NCI-H460 (cell line): ENCODE measurements at places on chromosomes 16 and 17.

DNA sequence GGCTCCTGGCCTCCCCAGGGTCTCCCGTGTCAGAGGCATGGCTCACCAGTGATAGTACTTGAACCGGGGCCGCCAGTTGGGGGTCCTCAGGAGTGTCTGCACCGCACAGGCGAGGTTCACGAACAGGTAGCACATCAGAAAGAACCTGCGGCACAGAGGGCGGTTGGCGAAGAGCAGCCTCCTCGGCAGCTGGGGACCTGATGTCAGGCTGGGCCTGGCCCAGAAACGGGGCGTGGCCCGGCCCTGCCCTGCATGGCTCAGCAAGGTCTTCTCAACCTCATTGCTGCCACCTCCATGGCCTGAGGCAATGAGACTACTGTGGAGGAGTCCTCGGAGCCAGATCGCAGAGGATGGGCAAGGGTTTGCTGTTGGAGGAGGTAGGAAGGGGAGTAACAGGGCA, 4.1 kb upstream of the LCAT start:
- no peak for DNase-seq

- DNase-seq = no peak
Observed at GRCh38 chr16:4096509-4096908, 19.7 kb downstream of the ADCY9 start.

- DNase-seq = no peak
Observed at GRCh38 chr17:79820959-79821330, 18.3 kb downstream of the CBX4 start.

DNA sequence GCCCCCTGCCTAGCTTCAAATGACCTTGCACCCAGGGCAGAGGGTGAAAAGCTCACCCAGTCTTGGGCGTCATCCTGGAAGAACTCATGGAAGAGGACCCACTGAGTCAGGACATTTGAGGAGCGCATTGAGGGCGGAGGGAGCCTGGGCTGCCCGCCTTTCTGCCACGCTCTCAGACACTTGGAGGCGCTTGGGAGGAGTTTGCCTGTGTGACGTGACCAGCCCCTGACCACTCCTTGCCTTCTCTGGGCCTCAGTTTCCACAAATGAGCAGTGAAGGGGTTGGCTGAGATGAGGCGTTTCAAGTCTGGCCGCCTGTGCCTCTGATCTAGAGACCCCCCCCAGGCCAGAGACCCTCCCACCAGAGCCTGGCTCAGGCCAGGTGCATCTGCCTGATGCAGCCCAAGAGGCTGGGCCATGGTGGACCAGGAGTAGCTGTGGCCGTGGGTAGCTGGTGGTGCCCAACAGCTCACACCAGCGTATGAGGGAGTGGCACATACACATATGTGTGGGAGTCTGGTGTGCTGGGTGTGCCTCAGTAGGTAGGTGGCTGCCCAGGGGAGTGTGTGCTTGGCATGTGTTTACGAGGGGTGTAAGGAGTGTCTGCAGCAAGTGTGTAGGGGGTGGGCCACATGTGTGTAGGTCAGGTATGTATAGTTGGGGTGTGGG, 80.2 kb upstream of the TOB1 start:
- no peak for DNase-seq

DNA sequence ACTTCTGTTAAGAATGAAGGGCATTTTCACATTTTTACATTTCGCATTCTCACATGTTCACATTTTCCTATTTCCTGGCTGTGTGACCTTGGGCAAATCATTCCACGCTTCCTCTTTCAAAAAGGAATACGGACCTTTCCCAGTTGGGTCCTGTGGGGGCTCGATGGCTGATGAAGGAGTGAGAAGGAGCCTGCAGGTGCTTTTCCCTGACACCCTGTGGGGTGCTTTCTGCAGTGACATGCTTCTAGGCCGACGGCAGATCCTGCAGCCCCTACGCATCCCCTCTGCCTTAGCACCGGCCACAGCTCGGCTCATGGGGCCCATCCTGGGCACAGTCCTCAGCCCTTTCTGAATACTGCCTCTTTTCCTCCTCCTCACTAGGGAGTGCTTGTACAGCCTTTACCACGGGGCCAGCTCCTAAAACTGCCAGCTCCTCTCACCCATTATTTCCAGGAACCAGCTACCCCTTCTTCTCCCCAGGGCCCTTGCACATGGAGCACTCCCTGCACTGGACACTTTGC, 91.0 kb downstream of the FOXL1 start:
- DNase-seq = no peak

DNA sequence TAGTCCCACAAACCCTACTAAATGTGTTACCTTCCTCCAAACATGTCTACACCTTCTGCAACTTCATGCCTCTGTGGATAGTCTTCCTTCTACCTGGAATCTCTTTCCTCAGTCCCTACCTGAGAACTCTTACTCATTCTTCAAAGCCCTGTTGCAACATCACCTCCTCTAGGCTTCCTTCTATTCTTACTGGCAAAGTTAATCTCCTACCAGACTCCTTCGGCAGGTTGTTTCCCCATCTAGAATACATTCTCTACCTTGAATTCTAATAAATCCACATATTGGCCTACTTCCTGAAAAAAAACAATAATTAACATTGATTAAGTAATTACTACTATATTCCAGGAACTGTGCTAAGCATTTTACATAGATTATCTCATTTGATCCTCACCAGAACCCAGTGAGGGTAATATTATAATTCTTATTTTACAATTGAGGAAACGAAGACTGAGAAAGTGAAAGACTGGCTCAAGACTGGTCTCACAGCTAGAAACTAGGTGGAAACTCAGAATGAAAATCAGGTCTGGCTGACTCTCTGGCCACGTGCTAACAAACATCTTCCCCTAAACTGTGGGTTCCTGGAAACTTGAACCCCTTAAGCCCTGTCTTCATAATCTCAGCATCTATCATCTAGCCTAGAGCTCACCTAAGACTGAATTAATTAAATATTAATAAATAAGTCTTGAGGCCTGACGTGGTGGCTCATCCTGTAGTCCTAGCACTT, 4.6 kb upstream of the STAT3 start:
- no peak for DNase-seq

- no peak for DNase-seq
Observed at GRCh38 chr17:59423903-59424302, 92.4 kb downstream of the YPEL2 start.

DNA sequence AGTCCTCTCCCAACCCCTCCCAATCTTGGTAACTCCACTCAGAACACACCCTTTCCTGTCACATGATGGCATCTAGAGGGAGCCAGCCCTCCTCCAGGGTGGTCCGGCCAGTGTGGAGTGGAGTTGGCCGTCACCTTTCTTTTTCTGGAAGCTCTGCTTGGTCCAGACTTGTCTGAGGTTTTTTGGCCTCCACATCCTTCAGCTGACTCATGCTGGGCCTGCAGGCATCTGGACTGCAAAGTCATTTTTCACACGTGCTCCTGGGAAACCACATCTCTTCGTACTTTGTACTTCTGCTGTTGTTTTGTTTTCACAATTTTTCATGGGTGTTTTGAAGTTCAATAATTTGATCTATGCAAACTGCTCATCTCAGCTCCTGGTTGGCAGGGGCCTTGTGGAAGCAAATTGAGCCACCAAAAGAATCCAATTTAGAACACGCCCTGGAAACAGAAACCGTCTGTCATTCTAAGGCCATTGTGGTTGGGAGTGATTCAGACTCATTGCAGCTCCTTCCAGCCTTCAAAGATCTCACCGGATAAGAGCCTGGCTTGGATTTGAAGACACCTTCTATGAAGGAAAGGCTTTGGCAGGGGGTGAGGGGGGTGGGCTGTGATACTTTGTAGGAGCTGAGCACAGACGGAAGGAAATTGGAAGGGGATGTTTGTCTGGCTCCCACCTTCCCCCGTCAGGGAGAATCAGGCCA, 42.4 kb upstream of the NF1 start:
- peak; percentile 17 for DNase-seq

- no peak for DNase-seq
Observed at GRCh38 chr16:66166490-66166889, 200.0 kb upstream of the CDH5 start.

- DNase-seq = peak; percentile 49
Observed at GRCh38 chr17:27430882-27431491, 25.3 kb upstream of the KSR1 start.

GRCh38 chr16:21265104-21265837, 12.8 kb downstream of the CRYM start:
- no peak for DNase-seq

- no peak for DNase-seq
Observed at GRCh38 chr17:81335773-81336157, 40.7 kb upstream of the SLC38A10 start.

GRCh38 chr17:12866244-12866643, 76.9 kb downstream of the ARHGAP44 start:
- no peak for DNase-seq

- DNase-seq = no peak
Observed at GRCh38 chr16:855471-855870, 54.9 kb upstream of the GNG13 start.

DNA sequence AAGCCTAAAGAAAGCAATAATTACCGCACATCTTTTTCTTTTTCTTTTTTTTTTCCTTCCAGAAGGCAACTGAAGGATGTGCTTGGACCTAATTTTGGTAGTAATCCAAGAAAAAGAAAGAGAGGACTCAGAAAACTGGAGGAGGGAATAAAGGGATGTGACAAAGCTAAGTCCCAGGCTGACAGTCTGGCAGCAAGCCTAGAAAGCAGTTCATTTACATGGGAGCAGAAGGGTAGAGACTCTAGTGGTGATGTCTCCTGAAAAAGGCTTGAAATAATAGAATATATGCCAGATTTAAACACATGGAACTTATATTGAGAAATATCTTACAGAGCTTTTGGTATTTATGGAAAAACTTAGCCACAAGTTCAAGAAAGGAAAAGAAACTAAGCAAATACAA, 101.0 kb upstream of the SHISA6 start:
- no peak for DNase-seq
